ENCODE measurements at places on chromosomes 12 and 14.

DNA sequence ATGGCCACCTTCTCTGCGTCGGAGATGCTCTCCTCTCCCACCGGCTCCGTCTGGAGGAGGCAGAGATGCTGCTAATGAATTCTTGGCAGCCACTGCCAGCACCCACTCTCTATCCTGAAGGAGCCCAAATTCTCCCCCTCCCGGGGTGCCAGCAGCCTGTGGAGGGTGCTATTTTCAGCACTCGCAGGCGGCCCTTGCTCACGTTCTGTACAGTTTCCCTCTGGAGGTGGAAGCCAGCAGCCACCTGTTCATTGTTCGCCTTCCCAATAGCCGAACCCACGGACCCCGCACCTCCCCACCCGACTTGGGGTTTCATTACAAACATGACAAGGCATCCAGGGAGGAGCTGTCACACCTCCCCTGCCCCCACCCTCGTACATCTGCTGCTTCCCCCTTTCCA is 27.8 kb downstream of the SNRNP35 start:
- no peak for DNase-seq

GRCh38 chr12:1918081-1918883 is at the start of gene CACNA2D4:
Gene CACNA2D4, minus strand, starts transcription at chr12:1918652. Its CDS starts 179 bp downstream, at chr12:1918473.
- no peak for DNase-seq

DNA sequence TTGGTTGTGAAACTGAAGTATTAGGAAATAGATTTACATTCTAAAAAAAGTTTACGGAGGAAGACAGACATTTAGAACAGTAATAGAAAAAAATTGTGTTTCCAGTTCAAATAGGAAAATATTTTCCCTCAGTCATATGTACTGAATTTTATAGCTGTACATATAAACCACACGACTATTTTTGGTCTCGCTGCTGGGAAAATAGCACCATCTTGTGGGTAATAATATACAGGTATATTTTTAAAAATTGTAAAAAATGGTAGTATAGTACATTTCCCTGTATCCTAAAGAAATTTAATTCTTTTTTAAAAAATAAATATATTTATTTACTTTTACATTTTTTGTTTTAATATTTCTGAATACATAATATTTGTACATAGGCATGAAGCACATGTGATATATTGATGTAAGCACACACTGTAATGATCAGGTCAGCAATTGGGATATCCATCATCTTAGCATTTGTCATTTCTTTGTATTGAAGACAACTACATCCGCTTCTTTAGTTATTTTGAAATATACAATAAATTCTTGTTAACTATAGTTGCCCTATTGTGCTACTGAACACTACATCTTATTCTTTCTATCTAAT is 168.6 kb downstream of the ALX1 start:
- no peak for DNase-seq

GRCh38 chr14:61527325-61528100 is 167.8 kb upstream of the HIF1A start:
- no peak for DNase-seq

- no peak for DNase-seq
Measured at GRCh38 chr12:51850965-51851299, 2.4 kb upstream of the FIGNL2 start.

- no peak for DNase-seq
Measured at GRCh38 chr14:103103461-103104388, 9.2 kb downstream of the EXOC3L4 start.

DNA sequence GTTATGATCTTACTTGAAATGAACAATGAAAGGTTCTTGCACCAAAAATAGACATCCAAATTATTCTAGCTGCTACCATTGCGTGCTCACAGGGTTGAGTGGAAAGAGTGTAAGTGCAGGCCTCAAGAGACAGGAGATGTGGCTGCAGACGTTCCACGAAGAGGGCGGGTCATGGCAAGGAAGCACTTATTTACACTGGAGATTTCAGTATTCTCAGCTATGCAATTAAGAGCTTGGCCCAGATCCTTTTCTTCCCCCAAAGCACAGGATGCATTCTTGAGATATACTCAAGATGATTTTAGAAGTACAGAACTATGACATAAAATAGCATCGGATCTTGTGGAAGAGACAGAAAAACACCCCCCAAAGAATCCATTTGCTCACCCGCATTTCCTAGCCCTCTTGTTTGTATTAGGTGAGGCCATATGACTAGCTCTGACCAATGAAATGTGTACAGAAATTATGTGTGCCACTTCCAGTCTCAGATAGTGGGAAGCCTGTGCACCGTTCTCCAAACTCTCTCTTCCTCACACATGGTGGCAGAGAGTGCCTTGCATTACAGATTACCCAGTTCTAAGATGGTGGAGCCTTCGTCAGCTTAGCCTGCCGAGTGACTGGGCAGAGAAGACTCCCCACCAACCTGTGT is 261.4 kb downstream of the TTC8 start:
- DNase-seq: no peak

- DNase-seq: no peak
Measured at GRCh38 chr14:89415159-89415558, 1.9 kb downstream of the FOXN3 start.

- no peak for DNase-seq
Measured at GRCh38 chr12:111216387-111217159, 152.3 kb downstream of the PHETA1 start.

GRCh38 chr12:82886671-82887340 is 200.1 kb downstream of the TMTC2 start:
- DNase-seq: no peak

GRCh38 chr12:131463174-131463573 is 247.7 kb upstream of the SFSWAP start:
- DNase-seq: no peak

DNA sequence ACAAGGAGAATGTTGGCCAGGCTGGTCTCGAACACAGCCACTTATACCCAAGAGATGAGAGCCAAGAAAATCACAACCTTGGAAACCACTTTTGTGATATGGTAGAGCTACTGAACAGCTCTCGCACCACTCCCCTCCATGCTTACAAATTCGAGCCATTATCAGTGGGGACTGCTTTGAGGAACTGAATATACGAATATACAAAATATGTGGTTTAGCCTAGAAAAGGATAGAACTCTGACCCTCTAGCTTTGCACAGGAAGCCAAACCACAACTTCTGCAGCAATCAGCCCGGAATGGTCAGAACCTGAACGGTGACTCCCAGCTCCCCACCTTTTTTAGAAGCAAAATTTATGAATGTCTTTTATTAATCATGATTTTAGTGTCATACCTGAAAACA is 129.8 kb upstream of the TMEM132C start:
- DNase-seq: no peak

GRCh38 chr12:49741882-49742620 is 694 bp downstream of the TMBIM6 start:
- peak; percentile 89 for DNase-seq

DNA sequence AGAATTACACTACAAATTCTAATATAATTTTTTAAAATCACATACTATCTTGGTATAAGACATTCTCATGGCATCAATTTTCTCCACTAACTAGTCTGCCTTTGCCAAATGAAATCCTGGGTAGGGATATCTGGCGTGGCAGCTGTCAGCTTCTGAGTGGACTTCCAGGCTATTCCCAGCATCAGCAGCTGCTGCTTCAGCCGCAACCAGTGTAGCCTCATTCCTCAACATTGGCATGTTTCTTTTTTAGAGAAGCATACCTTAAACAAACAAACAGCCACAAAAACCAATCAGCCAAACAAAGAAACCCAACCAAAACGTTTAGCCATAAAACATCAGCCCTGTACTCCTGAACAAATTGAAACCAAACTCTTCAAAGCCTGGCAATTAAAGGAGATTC is 235.8 kb downstream of the SSPN start:
- no peak for DNase-seq

GRCh38 chr12:108173160-108173559 is 44.1 kb downstream of the WSCD2 start:
- DNase-seq: no peak

- no peak for DNase-seq
Measured at GRCh38 chr14:101737414-101738339, 23.8 kb upstream of the PPP2R5C start.

DNA sequence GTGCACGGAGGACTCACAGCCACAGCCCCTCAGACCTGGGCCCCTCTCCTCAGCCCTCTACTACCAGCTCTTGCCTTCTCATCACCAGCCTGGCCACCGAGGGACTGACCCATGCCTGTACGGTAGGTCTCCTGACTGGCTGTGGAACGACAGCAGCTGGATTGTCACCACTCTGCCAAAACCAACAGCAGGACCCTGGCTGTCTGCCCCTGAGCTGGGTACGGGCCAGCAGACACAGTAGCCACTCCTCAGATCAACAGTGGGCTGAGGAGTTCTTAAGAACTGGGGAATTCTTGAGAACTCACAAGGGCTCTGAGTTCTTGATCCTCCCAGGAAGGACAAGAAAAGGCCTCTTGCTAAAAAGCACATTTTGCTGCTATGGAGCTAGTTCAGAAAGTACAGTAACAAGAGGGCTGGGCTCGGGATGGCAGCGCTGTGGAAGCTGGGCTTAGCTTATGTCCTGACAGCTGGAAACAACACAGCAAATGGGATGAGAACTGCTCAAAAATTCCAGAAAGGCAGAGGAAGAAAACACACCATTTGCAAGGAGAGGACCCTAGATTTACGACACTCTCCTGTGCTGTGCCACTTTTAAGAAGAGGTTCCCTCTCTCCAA is 176.4 kb downstream of the ANO2 start:
- DNase-seq: no peak

DNA sequence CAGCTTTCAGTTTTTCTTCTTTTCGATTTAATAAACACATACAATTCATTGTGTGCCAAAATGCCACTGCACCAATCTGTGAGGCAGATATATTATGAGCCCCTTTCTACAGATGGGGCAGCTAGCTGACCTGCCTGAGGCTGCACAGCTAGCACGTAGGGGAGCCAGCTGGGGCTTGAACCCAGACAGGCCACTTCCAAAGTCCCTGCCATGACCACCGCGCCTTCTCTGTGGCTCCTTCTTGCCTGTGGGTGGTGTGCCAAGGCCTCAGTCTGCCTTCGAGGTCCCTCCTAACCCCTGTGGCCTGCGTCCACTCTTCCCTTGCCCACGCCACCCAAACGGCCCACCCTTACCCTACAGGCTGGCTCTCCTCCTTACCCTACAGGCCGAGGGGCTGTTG is 16.2 kb downstream of the FAM222A start:
- no peak for DNase-seq

DNA sequence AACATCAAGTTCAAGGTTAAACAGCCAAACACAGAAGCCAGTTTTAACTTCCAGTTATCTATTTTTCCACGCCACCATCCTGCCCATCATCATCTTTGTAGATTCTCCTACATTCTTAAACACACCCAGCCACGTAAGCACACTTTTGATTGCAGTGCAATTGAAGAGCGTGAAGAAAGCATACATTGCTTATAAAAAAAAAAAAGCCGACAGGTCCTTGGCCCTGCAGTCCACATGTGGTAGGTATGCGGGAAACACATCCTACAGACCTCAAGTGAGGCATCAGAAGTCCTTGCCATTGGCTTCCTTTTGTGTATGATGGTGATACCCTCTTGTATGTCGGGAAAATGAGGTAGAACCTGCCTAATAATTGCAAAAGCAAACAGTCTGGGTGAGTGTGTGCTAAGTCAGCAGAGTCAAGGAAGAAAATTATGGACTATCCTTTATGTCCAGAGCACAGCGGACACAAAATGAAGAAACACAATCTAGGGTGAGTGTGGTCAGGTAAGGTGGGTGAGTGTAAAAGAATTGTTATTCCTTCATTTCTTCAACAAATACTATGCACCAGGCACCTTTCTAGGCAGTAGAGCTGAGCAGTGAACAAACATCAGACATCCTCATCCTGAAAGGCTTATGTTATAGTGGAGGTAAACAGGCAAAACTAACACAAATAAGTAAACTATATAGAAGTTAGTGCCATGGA is 51.5 kb downstream of the EID3 start:
- no peak for DNase-seq

DNA sequence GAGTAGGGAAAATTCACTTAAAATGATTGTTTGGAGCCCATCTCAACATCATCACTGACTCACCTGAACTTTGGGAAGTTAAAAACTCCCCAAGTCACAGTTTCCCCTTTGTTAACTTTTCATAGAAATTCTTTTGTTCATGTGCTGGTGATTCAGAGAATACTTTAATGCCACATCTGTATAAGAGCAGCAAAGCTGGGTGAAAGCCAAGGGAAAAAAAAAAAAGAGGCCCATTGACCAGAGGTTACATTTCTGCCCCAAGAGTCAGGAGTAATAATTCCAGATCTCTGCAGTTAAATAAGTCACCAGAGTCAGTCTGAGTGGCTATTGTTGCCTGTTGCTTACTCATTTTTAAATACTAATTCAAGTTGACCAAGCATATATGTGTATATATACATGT is 136.4 kb upstream of the LGR5 start:
- DNase-seq: no peak

DNA sequence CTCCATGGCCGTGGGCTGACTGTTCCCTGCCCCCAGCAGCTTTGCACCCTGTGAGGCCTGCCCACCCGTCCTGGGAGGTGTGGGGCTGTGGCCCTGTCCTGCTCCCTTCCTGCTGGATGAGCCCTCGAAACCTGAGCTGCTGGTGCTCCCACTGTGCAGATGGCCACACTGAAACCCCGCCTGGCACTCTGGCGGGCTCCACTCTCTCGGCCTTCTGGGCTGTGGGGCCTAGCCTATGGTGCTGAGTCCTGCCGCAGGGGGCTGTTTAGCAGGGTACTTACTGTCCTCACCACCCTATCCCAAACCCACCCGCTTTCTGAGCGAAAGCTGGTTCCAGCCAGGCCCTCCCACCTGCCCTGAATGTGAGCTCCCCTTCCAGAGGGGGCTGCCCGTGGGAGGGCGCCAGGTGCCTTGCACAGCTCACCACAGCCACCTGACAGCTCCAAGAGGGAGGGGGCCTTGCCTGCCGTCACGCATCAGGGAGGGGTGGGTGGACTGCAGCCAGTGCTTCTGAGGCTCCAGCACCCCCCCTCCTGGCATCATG is 7.3 kb downstream of the SLC25A47 start:
- no peak for DNase-seq

DNA sequence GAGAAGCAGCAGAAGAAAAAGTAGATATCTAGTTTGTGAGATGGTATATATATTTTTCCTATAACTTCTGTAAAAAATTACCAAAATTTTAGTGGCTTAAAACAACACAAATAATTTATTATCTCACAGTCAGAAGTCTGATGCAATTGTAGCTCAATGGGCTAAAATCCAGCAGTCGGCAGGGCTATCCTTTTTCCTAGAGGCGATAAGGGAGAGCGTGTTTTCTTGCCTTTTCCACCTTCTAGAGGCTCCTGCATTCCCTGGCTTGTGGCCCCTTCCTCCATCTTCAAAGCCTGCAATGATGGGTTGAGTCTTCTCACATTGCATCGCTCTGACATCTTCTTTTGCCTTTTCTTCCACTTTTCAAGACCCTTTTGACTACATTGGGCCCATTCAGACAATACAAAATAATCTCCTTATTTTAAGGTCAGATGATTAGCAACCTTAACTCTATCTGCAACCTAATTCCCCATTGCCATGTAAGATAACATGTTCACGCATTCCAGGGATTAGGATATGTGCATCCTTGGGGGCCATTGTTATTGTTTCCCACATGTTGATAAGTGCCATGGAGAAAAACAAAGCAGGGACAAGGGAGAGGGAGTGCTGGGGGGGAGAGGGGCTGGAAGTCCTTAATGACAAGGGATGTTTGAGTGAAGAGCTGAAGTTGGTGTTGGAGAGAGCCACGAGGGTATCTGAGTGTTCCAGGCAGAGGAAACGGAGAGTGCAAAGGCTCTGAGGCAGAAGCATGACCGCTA is 13.8 kb upstream of the DDX47 start:
- no peak for DNase-seq
